ENCODE measurements at places on chromosomes 6 and 20.

DNA sequence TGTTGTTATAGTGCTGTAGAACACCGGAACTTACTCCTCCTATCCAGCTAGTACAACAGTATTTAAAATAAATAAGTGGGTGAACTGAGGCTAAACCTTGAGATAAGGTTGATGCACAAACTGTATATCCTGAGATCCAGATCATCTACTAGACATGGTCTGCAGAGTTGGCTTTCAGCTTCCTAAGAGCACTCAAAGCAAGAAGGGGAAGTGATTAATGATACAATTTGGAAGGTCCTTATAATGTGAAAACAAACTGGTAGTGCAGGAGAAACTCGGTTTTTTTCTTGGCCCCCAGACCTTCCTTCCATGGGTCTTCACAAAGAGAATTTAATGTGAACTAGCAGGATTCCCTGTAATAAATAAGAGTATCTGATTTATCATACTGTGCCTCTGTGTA, 27.4 kb upstream of the RREB1 start:
- DNase-seq: no peak

GRCh38 chr6:119881416-119881815, 531.9 kb upstream of the MAN1A1 start:
- no peak for DNase-seq

GRCh38 chr6:137816688-137817618, 50.1 kb upstream of the TNFAIP3 start:
- DNase-seq: no peak

DNA sequence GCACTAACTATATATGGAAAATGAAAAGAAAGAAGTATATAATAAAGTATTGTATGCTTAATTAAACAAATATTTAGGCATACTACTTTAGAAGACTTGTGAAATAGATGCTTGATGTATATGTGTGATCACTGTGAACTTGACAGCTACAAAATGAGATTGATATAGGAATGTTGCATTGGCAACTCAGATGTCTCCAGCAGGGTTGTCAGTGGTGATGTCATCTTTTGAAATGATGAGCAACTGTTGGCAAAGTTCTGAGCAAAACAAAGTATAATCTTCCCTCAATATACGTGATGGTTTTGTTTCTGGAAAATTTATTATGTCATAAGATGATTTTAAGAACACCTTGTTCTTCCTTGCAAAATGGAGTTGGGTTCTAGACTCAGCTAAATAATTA, 133.8 kb downstream of the ARID1B start:
- no peak for DNase-seq

GRCh38 chr6:118890997-118891790, 2.8 kb upstream of the ASF1A start:
- no peak for DNase-seq

DNA sequence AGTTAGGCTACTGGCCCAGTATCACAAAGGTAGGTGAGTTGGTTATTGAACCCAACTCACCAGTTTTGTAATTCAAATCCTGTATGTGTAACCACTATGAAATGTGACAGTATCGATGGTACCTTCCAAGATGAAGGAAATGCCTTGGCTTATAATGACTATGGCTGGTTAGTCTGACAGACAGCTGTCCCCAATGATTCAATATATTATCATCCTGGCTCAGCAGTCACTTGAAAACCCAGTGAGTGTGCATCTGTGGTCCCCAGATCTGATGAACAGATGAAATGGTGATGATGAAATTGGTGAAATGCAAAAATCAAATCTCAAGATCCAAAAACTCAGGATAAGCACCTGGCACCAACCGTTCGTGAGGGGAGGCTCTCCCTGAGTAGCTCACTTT, 54.8 kb downstream of the TNFRSF21 start:
- DNase-seq: no peak

GRCh38 chr6:32112431-32112980, 3.4 kb upstream of the TNXB start:
- no peak for DNase-seq

DNA sequence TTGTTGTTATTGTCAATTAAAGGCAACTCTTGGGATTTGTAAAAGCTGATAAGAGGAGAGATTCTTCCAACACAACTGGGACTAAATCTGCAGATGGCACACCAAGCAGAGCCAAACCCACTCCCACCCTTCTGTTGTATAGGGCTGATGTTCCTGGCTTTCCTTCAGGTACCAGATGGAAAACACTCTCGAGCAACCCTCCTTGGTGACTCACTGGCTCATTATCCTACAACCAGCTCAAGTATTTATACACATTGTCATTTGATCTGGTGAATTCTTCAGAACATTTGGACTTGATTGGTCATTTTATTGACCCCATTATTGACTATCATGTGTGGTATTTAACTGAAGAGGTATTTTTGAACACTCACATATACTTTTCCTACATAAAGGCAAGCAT, 190.3 kb upstream of the PCSK2 start:
- DNase-seq: no peak

GRCh38 chr6:24408719-24409410, 6.1 kb downstream of the MRS2 start:
- no peak for DNase-seq

DNA sequence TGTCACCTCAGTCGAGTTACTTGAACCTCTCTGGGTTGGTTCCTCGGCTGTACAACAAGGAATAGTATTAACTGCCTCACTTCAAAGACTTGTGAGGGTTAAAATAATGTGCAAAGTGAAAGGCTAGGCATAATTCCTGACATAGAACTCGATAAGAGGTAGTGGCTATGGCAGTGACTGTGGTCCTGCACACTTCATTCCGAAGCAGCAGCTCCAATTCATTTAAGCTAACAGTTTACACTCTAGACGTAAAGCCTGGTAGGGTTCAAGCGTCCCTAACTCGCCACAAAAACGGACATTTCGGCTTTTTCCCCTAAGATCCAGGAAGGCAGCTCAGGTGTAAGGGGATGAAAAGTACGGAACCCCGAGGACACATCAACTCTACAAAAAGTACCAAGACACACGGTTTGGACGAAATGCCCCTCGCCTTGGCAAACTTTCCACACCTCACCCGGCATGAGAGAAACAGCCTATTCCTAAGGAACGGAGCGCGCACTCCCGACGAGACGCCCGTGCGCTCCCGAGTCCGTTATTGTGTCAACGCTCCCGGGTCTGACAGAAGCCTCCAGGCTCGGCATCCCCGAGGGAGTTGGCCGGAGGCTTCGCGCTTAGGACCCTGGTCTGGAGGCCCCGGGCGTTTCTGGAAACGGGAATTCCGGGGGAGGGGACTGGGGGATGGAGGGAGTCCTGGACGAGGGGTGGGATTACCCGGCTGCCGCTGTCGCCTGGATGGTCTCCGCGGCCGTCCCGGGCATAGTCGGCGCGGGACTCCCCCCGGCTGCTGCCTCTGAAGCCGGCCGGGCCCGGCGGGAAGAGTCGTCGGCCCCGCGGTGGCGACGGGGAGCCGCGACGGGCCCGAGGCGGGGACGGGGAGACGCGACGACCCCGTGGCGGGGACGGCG, 937 bp downstream of the ZNF318 start:
- DNase-seq: no peak

GRCh38 chr6:143375022-143375585, 75.4 kb downstream of the ADAT2 start:
- no peak for DNase-seq

DNA sequence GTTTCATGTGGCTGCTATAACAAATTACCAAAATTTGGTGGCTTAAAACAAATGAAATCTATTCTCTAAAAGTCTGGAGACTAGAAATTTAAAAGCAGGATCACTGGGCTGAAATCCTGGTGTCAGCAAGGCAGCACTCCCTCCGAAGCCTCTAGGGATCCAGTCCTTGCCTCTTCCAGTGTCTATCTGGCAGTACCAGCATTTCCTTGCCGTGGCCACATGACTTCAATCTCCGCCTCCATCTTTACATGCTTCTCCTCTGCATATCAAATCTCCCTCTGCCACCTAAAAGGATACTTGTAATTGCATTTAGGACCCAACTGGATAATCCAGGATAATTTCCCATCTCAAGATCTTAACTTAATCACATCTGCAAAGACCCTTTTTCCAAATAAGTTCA, 30.2 kb downstream of the ARHGAP18 start:
- no peak for DNase-seq

DNA sequence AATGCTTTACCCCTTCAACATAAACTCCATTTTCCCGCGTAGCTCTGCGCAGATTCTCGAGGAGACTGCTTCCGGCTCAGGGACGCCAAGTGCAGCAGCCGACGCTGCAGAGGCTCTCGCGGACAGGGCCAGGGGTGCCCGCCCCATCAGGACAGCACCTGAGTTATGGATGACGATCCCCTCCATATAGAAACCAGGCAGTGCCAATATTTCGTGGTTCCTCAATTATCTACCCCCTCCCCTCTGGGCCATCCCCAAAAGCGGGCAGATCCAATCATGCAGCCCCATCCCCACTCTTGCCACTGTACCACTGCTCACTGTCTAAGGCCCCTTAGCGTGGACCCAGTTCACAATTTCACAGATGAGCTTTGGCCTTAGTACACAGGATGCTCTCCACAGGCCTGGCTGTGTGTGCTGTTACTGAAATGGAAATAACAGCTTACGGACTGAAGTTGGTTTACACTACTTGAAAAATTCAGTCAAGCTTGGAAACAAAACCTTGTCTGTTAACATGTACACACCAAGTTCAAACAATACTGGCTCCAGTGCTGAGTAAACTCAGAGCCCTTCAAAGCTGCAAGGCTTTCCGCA, 74.5 kb downstream of the DACT2 start:
- DNase-seq: no peak

- no peak for DNase-seq
Observed at GRCh38 chr6:33213166-33213988, 5.1 kb downstream of the RING1 start.

- DNase-seq: no peak
Observed at GRCh38 chr6:29976253-29976587, 33.9 kb downstream of the HLA-A start.

DNA sequence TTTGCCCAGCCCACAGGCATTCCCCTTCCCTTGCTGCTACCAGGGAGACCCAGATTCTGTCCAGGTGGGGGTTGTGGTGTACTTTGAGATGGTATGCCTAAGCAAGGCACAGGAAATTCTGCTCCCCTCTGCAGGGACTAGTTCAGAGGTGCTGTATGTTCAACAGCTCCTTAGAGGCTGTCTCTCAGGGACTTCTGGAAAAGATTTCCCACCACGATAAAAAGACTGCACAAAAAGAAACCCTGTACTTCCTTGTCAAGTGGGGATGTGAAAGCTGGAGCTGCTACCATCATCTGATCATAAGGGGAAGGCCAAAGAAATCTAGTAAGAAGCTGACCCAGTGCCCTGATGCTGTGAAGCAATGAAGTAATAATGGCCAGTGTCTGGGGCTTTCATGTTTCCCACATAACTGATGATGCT, 51.5 kb upstream of the SMIM29 start:
- DNase-seq: no peak

DNA sequence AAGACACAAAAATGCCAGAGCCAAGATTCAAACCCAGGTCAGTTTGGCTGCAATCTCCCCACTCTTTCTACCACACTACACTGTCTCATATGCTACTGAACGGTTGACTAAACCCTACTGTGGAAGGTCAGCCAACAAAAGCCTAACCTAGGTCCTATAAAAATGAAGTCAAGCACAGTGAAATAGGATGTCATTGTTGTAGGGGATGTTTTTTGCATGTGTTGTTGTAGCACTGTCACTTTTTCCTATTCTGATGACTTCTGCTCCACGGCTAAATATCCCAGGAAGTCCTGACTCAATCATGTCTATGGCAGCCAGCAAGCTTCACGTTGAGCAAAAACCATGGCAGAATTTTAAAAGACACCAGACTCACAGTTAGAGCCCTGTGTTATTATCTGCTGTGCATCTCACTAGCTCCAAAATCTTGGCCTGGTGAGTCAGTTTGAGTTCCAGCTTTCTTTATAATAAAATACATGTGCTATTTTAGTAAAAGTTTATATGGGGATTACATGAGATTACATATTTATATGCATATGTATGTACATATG, 322.1 kb upstream of the NT5E start:
- DNase-seq: no peak

- DNase-seq: no peak
Observed at GRCh38 chr6:116682334-116682712, 1.3 kb downstream of the KPNA5 start.

DNA sequence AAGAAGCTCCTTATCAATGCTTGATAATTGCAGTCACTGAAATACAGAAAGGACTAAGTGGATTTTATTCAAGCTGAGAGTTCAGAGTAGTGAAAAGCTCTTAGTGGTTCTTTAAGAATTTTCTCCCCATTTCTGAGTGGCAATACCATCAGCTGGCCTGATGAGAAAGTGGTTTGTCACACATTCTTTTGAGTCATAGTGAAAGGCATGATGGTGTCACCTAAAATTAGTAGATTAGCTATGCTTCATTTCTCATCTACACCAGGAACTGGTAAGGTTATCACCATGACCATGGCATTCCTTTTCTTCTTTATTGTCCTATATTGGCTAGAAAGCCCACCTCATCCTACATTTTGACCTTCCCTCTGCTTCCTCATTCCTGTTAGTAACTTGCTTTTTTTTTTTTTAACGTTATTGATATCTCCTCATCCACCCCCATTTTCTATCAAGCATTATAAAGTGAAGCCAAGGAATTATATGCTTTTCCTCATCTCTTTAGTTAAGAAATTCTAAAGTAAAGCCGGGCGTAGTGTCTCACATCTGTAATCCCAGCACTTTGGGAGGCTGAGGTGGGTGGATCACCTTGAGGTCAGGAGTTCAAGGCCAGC, 67.4 kb upstream of the LOC128125822 start:
- no peak for DNase-seq

DNA sequence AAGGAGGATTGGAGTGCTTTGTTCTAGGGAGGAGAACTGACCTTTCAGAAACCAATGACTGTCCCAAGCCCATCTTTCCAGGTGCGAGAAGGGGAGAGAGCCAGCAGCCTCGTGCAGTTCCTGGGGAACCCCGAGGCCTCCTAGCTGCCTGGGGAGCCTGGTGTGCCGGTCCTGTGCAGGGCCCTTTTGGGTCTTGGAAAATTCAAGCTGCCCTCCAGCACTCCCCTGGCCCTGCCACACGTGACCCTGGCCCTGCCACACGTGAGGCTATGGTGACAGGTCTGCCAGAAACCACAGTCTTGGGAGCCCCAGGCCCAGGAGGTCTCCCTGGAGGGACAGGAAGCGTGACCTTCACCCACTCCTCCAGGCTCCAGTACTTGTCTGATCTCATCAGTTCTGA, 15.7 kb downstream of the IP6K3 start:
- DNase-seq: no peak

DNA sequence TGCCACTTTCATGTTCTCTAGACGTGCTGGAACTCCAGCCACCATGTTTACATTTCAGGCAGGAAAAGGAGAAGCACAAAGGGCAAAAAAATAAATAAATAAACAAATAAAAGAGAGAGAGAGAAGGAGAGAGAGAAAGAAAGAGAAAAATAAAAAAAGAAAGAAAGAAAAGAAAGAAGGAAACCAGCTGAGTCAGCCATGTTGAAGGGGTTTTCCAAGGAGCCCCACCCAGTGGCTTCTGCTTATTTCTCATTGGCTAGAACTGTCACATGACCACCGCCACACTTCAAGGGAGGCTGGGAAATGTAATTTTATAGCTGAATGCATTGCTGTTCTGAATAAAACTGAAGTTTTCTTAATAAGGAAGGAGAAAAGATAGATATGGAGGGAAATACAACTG, 71.1 kb downstream of the BFSP1 start:
- DNase-seq: no peak

Measured in glomerular endothelial cell (primary cell).